ENCODE measurements at places on chromosomes 12 and 14.
A peak's percentile ranks its signal among the peaks of the same experiment; 100 is the strongest.

- DNase-seq, result no peak
Measured at GRCh38 chr12:98852181-98852580, 207.1 kb downstream of the APAF1 start.

GRCh38 chr12:128557231-128557630 lies 266.5 kb downstream of the SLC15A4 start:
- DNase-seq, result no peak

- DNase-seq, result no peak
Measured at GRCh38 chr14:95667249-95667693, 19.0 kb upstream of the TCL1B start.

- DNase-seq, result no peak
Measured at GRCh38 chr14:33414041-33414440, 475.4 kb downstream of the NPAS3 start.

- no peak for DNase-seq
Measured at GRCh38 chr12:42590330-42590934, 886 bp upstream of the PRICKLE1 start.

DNA sequence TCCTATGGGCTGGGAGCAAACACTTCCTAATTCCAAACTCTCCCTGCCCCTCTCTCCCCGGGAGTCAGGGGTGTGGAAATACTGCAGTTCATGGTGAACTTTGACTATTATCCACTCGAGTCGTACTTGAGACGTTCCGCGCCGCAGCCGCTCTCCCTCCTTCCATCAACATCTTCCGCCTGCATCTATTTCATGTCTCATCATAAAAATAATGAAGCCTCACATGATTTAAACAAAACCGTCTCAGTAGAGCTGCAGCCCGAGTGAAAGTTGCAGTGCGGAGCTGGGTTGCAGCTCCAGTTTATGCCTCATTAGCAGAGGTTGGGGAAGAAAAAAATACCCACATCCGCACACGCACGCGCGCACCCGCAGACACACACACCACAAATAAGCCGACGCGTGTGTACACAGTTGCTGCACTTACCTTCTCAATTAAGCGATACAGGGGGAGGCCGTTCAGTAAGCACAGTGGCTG lies 283 bp downstream of the LMO3 start:
- DNase-seq, result no peak

DNA sequence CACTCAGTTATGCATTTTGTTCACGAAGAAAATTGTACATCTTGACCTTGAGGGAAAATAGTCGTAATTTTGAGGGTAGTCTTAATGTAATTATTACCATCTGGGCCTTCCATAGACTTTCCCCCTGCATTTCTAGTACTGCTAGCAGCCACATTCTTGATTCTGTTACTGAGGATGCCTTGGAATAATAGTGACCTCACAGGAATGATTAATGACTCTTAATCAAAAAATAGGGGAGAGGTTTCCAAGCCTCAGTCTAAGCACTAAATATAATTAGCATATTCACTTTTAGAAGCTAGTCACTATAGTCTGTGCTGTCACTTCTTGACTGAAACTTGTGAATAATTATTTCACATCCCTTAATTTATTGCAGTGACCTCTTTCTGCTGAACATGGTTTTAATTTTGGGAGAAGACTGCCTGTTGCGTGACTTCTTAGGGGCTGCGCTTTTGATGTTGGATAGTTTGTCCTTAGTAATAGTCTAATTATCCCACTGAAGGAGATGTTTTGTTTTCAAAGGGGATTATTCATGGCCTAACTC lies 400.5 kb downstream of the ADAMTS20 start:
- DNase-seq, result no peak

DNA sequence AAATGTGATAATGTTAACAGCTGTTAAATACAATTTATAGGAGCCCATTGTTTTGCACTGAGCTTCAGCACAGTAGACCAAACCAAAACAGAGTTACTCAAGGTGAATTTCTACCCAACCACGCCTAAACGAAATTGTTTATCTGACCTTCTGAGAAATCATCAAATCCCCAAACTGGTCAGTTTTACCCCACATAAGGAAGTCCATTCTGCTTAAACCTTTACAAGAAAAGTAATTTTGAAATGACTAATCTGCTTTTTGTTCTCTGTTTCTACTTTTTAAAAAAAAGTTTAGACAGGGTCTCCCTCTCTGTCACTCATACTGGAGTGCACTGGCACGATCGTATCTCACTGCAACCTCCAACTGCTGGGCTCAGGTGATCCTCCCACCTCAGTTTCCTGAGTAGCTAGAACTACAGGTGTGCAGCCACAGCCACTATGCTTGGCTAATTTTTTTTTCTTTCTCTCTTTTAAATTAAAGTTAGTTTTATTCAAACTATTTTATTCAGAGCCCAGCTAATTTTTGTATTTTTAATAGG lies 1.4 kb upstream of the RNF10 start:
- no peak for DNase-seq

DNA sequence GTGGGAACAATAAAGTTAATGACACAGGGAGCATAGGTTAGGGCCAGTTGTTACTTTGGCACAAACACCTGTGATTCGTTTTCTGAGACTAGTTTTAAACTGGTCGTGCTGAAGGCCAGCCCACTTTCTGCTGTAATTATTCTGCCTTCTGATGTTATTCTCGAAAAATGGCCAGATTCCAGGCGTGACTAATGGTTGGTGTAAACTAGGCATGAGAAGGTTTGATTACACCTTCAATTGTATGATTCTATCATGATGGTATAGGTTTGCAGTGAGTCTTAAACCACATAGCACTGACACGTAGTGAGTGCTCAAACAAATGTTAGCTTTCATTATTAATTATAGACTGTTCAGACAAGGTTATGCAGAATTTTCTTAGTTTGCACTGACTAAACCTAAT lies 39.0 kb downstream of the CKB start:
- DNase-seq, result no peak

DNA sequence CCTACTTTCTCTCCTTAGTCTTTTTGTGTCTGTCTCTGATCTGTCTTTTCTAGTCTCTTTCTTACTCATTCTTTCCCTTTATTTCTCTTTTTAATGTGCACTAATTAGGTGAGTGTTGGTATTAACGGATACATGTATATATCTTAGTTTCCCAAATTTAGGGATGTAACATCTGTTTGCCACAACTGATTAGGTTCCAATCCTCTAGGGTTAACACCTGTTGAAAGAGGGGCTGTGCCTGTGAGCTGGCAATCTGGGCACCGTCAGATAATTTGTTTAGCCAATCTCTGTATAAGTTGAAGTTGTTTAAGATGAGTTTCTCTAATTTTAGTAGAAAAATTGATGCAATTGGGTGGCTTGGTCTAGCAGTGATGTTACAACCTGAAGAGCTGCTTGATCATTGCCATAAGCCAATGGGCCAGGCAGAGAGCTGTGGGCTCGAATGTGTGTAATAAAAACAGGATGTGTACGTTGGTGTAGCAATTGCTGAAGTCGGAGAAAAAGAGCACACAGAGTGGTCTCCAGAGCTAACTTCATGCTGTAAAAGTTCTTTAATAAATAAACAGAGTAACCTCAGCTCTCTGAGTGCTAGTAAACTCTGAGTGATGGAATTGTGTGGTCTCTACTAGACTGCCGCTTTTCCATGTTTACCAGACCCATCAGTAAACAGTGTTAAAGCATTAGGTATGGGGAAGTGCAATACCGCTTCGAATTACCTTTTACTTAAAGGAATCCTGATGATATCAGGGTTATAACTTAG lies 18.3 kb upstream of the LYZ start:
- DNase-seq, result peak; percentile 64

DNA sequence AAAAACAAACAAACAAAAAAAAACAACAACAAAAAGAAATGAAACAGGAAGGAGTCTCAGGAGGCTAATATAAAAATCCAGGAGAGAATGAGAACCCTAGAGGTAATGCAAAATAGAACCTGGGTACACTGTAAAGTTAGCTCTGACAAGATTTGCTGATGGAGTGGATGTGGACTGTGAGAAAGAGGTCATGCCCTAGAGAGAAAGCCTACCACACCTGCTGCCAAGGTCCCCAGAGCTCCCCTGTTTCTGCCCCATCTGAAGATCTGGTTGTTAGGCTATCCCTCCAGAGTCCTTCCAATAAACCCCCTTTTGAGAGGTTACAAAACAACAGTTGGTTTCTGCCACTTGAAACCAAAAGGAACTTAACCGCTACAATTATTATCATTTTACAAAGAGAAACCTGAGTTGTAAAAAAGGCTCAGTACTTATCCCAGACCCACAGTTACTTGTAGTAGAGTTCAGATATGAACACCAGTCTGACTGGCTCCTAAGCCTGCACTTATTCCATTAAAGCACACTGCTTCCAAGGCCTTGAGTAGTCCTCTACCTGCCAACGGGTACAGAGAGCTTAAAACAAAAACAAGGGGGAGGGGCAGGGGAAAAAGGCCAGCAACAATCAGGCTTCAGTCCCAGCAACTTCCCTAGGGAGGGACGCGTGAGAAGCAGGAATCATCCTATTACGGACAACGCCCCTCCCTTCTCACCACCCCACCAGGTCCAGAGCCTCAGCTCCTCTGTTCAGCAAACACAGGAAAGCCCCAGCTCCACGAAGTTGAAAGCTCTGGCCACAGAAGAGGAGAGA lies 27.7 kb downstream of the PPP1R13B start:
- no peak for DNase-seq

DNA sequence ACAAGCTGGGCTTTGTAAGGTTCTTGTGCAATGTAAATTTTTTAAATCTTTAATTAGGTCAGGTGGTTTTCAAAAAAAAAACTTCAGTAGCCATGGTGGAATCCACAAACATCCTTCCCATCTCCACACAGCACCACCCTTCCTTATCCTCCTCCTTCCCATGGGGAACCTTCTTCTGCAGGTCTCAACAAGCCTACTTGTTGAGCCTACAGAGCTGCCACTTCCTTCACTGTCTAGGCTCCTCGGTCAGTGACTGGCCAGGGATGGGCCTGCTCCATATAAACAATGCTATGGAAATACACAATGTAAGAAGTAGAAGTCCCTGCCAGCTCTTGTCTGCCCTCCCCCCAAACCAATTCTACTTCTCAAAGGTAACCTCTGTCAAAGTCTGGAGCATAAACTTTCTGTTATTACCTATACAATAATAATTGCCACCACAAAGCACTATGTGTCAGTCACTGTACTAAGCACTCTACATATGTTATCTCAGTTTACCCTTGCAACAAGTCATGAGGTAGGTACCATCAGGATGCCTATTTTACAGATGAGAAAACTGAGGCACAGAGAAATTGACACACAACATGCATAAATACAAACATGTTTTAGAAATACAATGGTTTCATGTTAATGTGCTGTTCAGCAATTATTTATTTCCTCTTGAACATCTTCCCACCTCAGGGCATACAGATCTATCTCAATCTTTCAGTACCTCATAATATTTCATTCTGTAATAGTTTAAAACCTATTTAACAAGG lies 17.4 kb downstream of the LIMA1 start:
- DNase-seq, result no peak

DNA sequence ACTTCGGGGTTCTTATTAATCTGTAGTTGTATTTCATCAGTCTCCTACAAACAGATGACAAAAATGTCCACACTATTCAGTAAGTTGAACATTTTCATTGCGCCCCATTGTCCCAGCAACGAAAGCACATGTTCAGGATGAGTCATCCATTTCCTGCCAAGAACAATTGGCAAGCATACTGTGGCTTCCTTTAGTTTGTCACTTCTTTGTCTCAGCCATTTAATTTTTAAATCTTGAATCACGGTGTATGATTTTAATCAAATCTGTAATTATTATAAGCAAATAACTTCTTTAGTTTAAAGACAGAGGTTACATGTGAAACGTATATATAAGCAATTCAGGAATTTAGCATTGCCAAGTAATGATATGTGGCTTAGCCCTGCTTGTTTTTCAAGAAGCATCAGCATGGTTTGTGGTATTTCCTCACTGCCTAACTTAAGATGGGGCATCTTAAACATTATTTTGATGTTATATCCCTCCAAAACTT lies 211.3 kb upstream of the KRR1 start:
- DNase-seq, result peak; percentile 24

DNA sequence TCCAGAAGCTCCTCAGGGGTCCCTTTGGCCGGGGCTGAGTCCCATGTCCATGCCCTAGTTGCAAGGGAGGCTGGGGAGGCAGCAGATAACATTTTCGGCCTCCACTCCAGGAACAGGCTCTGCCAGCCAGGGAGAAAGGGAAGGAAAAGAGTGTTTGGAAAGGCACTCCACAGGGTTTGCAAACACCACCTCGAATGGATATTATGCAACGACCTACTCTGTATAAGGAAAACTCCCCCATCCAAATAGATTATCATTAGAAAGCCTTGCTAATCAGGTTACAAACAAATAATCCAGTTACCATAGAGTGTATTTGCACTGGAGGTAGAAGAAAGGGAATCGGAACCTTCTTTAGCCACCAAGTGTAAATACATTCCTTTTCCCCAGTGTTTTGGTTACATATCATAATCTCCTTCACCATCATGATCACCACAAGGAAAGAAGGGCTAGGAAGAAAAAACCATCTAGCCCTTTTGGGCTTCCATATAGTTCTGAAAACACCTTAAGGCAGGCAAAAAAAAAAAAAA lies 40.4 kb downstream of the TMCC3 start:
- DNase-seq, result no peak

GRCh38 chr12:1857086-1857485 lies 36.7 kb downstream of the LRTM2 start:
- DNase-seq, result no peak

- DNase-seq, result no peak
Measured at GRCh38 chr14:97180304-97181200, 383.4 kb downstream of the VRK1 start.

- DNase-seq, result no peak
Measured at GRCh38 chr12:119171691-119172425, 6.9 kb upstream of the HSPB8 start.

DNA sequence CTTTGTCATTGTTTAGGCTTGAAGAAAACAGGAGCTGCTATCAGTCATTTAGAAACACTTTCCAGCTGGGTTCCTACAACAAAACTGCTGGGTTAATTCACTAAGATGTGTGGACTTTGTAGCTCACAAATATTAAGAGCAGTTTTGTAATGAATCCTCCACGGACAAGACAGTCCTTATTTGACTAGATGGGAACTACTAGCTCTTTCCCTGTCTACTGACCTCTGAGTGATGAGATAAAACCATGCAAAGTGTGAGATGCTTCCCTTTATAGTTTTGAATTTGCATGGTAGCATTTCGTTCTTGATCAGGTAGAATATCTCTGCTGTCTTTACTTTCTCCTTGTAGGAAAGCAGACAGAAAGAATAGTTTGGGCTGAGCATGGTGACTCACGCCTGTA lies 72.9 kb upstream of the STXBP6 start:
- no peak for DNase-seq

DNA sequence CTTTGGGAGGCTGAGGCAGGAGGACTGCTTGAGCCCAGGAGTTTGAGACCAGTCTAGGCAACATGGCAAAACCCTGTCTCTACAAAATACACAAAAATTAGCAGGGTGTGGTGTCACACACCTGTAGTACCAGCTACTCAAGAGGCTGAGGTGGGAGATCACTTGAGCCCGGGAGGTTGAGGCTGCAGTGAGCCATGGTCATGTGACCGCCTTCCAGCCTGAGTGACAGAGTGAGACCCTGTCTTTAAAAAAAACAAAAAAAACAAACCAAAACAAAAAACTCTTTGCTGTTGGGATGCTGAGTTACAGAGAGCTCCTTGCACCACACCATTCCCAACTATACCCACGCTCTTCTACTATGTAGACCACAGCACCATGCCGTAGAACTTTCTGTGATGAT lies 221.2 kb downstream of the PPM1H start:
- DNase-seq, result no peak
